ENCODE measurements at places on chromosomes 2 and 18.
A peak's percentile ranks its signal among the peaks of the same experiment; 100 is the strongest.

GRCh38 chr18:40006634-40007033, 1948.4 kb upstream of the PIK3C3 start:
- DNase-seq = no peak

GRCh38 chr2:11344342-11344955, at the start of gene ROCK2:
Gene ROCK2 (minus strand): TSS chr2:11344636. CDS start chr2:11344136, 500 bp downstream.
- peak; percentile 21 for DNase-seq

GRCh38 chr2:66581339-66582103, 146.6 kb downstream of the MEIS1 start:
- DNase-seq = no peak

DNA sequence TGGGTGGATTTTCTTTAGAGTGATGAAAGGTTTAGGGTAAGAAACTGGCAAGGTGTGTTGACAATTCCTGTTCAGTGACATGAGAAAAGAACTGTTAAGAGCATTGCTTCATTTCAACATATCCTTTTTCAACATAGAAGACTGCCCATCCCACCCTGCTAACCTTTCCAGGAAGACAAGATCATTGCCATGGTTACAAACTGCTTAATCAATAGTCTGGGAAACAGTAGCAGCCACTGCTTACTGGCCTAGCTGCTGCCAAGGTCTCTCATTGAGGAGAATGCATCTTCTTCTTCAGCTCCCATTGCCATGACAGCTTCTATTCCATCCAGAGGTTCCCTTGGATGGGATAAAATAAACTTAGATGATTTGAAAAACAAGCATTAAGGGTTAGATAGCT, 212.1 kb downstream of the LRRTM1 start:
- no peak for DNase-seq

GRCh38 chr2:175233135-175233719, 51.7 kb upstream of the ATP5MC3 start:
- DNase-seq = no peak

DNA sequence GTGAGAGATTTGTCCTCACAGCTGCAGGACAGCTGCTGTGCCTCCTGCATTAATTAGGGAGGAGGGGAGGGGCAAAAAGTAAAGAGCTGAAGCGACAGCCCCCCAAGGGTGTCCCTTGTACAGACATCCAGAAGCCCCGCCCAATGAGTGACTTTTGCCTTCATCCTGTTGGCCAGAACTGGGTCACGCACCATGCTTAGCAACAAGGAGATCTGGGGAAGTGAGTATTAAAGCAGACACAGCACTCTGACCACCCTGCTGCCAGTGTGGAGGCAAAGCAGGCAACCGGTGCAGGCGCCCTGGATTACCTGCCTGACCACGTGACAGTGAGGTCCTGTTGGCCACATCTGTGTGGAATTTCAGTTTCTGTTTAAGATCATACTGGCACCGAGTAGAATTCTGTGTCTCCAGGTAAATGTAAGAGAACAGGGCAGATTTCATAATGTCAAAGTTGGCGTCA, 21.5 kb upstream of the BIN1 start:
- DNase-seq = no peak

GRCh38 chr2:152598975-152599759, 118.1 kb downstream of the PRPF40A start:
- no peak for DNase-seq

- no peak for DNase-seq
These were observed 83.0 kb upstream of the ATG16L1 start for GRCh38 chr2:233168445-233168844.

GRCh38 chr18:11668441-11669169, 20.5 kb upstream of the GNAL start:
- no peak for DNase-seq

DNA sequence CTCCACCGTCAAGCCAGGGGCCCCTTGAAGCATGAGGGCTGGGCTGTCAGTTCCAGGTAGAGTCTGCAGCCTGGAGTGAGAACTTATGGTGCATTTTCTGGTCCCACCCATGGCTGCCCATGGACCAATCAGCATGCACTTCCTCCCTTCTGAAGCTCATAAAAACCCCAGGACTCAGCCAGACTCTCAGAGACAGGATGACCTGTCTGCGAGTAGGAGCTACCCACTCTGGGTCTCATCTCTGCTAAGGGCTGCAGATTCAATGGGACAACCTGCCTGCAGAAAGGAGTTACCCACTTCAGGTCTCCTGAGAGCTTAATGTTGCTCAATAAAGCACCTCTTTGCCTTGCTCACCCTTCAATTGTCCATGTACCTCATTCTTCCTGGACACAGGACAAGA, 9.4 kb upstream of the DUSP19 start:
- no peak for DNase-seq
